ENCODE measurements at places on chromosomes 11 and 22.

DNA sequence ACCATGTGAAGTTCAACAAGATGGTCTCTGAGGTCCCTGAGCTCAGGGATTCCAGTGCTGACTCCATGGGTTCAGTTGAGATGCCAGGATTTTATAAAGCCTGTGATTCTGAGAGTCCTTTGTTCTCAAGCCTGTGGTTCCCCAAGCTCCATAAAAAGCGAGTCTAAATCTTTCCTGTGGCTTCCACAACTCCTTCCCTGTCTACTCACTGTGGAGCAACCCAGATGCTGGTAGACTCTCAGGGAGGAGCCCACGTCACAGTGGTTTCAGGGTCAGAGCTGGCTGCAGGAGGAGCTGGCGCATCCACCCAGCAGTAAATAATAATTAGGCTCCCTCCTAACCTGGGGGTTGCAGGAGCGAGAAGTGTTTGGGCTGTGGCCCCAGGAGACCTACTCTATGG, 2.0 kb upstream of the RELT start:
- DNase-seq: no peak

DNA sequence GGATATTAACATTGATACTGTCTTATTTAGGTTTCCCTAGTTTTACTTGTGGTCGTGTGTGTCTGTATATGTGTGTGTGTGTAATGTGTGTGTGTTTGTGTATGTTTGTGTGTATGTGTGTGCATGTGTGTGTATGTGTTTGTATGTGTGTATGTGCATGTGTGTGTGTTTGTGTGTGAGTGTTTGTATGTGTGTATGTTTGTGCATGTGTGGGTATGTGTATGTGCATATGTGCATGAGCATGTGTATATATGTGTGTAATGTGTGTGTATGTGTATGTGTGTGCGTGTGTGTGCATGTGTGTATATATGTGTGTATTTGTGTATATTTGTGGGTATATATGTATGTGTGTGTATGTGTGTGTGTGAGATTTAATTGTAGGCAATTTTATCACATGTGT, 17.3 kb upstream of the DNAL4 start:
- DNase-seq: no peak

- no peak for DNase-seq
These were observed 46.7 kb upstream of the PARVG start for GRCh38 chr22:44133901-44134571.

DNA sequence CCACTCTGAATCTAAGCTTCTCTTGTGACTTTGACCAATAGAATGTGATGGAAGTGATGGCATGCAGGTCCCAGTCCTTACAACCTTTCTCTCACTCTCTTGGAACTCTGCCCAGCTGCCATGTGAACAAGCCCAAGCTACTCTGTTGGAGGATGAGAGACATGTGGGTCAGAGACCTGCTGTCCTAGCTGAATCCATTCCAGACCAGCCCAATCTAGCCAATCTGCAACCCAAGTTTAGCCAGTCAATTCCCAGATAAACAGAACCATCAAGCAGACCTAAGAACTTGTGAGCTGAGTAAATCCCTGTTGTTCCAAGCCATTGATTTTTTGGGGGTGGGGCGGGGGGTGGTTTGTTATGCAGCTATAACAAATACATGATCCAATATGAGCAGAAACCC, 69.2 kb upstream of the GRK3 start:
- DNase-seq: no peak

DNA sequence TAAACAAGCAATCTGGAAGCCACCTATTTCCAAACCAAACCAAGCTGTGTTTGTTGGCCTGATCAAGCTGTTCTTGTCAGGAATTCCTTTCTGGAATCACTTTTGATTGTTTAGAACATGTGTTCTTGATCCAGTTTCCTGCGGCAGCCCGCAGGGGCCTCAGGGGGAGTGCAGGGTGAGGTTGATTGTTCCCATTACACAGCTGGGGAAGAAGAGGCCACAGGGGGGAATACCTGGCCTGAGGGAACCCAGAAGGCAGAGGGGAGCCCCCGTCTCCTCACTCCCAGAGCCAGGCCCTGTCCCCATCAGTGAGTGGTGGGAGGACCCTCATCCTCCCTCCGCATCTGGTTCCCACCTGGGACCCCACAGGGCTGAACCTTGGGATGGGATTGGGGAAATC, 4.2 kb downstream of the MRGPRD start:
- no peak for DNase-seq

DNA sequence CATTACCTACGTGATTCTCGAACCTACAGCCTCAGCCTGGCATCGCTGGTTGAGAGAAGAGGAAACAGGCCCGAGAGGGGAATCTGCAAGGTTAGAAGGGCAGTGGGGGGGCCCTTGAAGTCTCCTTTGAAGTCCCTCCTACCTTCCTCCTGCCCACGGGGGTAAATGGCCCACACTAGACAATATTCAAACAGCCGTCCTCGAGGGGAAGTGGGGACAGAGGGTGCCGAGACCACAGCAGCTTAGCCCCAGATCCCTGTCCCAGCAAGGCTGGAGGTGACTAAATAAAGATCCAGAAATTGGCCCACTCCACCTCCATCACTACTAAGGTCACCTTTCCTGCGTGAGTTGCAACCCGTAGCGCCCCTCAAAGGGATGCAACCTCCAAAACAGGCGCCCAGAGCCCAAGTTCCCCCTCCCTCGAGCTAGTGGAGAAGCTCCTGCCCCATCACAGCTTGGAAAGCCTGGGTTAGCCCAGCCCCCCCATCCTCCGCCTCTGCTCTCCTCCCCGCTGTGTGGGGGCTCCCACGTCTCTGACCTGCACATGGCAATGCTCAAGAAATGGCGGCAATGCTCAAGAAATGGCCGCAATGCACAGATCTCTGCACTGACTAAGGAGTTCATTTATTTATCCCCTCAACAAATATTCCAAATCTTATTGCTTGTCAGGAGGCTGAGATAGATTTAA, 788 bp upstream of the RASL10A start:
- DNase-seq: no peak

DNA sequence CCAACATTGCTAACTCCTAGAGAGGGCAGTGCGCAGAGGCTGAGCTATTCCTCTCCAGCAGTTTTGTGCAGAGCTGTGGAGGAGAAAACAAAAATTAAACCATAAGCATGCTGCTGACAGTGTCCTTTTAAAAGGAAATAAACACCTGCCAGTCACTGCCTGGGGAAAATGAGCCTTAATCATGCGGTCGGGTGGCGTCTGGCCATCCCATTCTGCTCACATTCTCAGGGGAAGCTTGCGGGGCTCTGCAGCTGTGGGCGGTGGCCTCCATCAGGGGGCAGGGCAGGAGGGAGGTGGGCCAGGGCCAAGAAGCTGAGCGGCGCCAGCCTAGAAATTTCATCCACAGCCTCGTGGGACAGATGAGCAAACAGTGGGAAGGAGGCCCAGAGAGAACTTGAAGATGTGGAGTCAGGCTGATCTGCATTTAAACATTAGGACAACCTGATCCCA, 71.0 kb upstream of the TP53I11 start:
- no peak for DNase-seq

GRCh38 chr11:100734743-100735527, 47.8 kb downstream of the ARHGAP42 start:
- no peak for DNase-seq

- no peak for DNase-seq
These were observed 41.1 kb upstream of the NARS2 start for GRCh38 chr11:78615724-78616123.

GRCh38 chr22:23178512-23179254, 1.6 kb upstream of the BCR start:
- DNase-seq: peak; percentile 78

DNA sequence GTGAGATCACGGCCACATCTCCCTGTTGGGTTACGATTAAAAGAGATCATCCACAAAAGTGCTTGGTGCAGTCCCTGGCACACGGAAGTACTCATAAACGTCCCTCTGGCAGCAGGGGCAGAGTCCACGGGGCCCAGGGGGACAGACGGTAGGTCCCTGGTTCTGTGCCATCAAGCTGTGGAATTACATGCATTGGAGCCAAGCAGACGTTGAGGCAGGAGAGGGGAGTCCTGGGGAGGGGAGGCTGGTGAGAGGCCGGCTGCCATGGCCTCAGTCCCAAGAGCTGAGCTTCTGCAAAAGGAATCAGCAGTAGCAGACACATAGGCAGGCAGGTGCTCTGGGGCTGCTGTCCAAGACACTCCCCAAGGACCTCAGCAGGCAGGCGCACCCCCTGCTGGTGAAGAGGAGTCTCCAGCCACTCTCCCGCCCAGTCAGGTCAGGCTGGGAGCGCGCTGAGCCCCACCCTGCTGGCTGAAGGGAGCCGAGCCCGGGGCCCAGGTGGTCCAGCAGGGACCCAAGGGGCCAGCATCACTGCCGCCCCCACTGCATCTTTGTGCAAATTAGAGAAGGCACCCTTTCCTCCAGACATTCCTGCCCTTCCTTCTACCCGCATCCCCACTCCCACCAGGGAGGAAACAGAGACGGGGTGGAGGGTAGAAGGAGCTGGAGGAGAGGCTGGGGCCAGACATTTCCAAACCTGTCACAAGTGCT, 7.6 kb upstream of the KCTD17 start:
- peak; percentile 58 for DNase-seq

DNA sequence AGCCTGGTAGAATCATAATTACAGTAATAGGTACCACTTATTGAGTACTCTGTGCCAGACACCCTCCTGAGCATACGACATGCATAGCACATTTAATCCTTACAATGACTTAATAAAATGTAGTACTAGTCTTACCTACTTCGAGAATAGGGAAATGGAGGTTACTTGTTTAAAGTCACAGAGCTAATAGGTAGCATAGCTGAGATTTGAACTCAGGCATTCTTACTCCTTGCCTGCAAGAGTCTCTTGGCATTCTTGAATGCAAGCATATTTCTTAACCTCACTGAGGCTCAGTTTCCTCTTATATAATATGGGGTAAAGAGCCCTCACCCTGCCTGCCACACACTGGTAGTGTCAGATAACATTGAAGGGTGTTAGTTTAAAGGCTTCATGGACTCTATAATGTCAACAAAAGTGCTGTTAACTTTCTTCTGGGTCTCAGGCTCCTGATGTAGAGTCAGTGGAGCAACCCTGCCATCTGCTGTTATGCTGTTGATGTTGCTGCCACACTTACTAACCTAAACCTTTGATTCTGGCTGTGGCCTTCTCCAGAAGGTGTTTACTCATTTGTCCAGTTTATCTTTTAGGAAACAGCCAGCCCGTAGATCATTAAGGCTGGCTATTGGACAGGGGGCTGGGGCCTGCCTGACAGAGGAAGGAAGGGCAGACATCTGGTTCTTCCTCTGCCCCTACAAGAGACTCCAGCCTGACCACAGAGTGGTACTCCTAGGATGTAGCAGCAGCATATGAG, 18.9 kb downstream of the LIMK2 start:
- DNase-seq: peak; percentile 51

GRCh38 chr11:60305906-60306619, 21.0 kb upstream of the MS4A6E start:
- no peak for DNase-seq

- DNase-seq: no peak
These were observed 35.7 kb upstream of the GAB2 start for GRCh38 chr11:78453140-78453935.

- DNase-seq: no peak
These were observed 12.4 kb upstream of the SLC39A13 start for GRCh38 chr11:47396049-47396320.

DNA sequence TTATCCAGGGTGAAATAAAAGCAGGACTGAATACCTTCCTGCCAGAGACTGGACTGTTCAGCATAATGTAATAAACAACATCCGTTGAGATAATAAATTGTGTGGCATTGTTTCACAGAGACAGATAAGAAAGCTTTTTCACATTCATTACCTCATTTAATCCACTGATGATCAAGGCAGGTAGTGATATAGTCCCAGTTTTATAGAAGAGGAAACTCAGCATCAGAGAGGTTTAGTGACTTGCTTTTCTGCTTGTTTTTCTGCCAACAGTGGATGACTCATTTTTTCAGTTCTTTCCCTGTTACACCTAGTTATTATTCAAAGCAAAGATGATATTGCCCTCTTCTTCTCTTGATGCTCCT, 4.0 kb downstream of the MYO18B start:
- DNase-seq: no peak

- no peak for DNase-seq
These were observed 58.6 kb downstream of the SC5D start for GRCh38 chr11:121351083-121351630.

DNA sequence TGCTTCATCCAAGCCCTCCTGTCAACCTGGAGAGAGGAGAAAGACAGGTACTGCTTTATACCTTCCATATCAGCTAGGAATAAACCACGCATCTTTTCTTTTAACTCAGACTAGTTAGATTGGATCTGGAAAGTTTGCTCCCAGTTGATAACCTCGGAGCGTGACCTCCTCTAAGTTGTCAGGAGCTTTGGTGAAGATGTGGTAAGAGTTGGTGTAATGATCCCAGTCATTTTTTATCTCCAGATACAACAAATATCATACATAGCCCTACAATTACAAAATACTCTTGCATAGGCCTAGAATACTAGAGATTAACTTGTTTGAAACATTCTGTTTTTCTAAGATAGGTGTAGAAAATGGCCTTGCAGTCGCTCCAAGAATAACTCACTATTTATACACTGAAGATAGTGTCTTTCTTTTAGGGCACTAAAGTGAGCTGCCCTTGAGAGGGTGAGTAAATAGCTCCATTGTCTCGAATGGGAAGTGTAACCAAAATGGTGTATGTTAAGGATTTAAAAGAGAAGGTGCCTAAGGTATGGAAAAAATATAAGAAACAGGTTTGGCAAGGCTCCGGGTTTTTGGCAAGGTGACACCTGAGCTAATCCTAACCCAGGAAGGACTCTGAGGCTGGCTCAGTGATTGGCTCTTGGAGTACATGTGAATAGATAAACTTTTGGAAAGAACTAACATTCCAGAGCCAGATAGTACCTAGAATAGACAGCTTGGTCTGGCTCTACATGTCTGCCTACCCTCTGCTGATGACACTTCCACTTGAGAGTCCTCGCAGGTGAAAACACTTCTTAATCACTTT, 59.4 kb downstream of the GLYATL1 start:
- DNase-seq: no peak

- DNase-seq: no peak
These were observed 15.9 kb downstream of the ADAMTS15 start for GRCh38 chr11:130464291-130464812.

DNA sequence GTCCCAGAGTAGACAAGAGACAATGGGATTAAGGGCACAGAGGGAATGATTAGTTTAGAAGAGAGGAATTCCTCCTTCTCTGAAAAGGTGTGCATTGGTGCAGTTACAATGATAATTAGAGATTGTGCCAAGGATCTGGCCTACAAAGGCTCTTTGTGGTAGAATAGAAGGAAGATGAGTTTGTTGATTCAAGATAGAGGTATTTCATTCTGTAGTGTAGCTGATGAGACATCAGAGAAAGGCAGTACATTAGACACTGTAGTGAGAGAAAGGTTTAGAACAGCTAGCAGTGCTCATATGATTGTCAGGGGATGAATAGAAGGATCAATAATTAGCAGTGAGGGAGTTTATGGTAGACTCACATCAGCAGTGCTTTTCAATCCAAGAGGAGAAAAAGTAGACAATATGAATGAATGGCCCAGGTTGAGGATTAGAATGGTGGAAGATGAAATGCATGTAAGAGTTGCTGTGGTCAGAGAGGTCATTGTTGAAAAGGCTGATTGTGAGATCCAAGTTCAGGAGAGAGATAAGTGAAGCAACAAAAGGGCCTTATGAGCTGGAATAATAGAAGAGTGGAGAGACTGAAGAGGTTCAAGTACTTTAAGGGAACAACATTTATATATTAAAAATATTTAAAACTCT, 28.9 kb downstream of the SIK2 start:
- no peak for DNase-seq

GRCh38 chr11:117438371-117439000, 110.8 kb downstream of the CEP164 start:
- DNase-seq: no peak
